CD4-positive, alpha-beta T cell treated with Interleukin-12 subunit alpha and Interleukin-12 subunit beta, for 1 hour (primary cell): ENCODE measurements at places on chromosomes 12 and 14.

- no peak for DNase-seq
Measured at GRCh38 chr12:13536219-13536910, 339.8 kb downstream of the EMP1 start.

GRCh38 chr12:132850291-132850690, 21.6 kb upstream of the GOLGA3 start:
- DNase-seq = no peak

GRCh38 chr12:62319058-62319457, 58.9 kb downstream of the USP15 start:
- no peak for DNase-seq

- no peak for DNase-seq
Measured at GRCh38 chr12:28558250-28558649, 368.0 kb downstream of the CCDC91 start.

GRCh38 chr12:57730336-57731067, 8.0 kb downstream of the AGAP2 start:
- DNase-seq = no peak

DNA sequence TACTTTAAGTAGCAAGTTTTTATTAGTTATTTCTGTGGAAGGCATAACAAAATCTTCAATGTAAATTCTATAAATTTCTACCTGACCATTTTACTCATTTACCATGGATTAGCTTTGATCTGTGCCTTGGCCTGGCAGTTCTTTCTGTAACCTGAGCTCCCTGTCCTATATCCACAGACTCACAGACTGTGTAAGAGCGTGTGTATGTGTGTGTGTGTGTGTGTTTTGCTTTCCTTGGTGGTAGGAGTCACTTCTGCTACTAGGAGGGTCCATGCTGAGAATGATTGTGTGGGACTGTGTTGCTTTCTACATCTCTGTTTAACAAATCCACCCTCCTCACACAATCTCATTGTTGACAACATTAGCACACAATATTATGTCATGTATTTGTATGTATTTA, 221.2 kb upstream of the PELI2 start:
- DNase-seq = no peak

GRCh38 chr12:54933376-54933775, 51.2 kb downstream of the TESPA1 start:
- DNase-seq = peak; percentile 29

DNA sequence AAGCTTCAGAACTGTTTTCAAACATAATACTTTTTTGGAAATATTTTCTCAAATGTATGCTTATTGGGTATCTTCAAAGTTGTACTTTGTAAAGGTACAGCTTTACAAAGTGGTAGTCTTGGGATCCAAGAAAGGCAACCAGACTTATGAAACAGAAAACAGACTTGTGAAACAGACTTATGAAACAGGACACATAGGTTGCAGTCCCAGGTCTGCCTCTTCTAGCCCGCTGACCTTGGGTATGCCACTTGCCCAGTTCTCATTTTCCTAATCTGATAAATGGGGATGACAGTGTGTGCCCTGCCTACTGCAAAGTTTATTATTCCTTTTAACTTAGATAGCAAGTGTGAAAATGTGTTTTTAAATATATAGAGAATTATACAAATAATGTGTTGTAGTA, 114.3 kb downstream of the KICS2 start:
- no peak for DNase-seq

- DNase-seq = no peak
Measured at GRCh38 chr14:25001601-25002000, 48.3 kb downstream of the STXBP6 start.

DNA sequence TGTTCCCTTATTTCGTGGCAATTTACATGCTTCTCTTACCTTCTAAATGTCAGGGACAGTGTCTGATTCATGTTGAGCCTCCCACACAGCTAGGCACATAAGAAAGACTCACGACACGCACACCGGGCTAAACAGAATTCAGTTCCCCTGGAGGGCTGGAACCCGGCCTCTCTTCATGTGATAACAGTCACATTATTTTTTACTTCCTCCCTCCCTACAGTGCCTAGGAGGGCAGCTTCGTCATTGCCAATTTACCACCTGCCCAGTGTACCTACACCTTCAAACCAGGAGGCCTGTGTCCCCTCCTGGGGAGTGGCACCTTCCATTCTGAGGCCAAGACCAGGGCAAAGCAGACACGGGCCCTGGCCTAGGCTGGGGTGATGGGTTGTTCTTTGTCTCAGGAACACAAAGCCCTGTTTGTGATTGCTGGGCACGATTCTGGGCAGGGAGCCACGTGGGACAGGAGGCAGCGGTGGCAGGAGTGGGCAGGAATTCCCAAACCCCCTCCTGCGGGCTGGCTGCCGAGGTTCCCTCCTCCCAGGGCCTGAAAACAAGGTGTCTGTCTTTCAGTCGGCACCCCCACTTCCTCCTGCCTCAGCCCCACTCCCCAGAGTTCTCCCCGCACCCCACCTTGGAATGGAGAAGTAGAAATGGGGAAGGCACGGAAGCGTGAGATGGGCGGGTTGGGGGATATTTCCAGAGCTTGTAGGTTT, 6.8 kb upstream of the RASAL1 start:
- DNase-seq = no peak

GRCh38 chr12:49058366-49059044, 2.1 kb downstream of the KMT2D start:
- no peak for DNase-seq

DNA sequence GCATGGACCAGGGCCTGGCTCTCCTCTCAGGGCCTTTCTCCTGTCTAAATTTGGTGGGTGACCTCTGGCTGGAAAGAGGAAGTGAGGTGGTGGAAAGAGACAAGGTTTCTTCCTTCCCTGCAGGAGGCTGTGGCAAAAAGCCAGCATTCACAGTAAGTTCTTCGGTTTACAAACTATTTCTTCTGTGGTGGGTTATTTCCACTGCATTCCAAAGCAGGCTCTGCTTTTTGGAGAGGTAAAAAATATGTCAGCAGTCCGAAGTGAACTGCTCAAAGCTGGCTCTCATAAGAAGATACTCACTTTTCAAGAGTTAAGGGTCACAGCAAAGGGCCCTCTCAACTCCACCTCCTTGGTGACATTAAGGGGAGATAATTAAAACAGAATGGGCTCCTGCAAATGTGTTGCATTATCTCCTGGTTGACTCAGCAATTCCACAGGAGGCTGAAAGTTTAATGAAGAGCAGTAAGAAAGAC, 48.9 kb upstream of the POC1B start:
- DNase-seq = no peak

- DNase-seq = no peak
Measured at GRCh38 chr12:92605621-92606170, 97.1 kb upstream of the PLEKHG7 start.

- no peak for DNase-seq
Measured at GRCh38 chr12:14264778-14265177, 100.7 kb upstream of the ATF7IP start.

GRCh38 chr14:61641914-61642613, 53.2 kb upstream of the HIF1A start:
- DNase-seq = no peak

DNA sequence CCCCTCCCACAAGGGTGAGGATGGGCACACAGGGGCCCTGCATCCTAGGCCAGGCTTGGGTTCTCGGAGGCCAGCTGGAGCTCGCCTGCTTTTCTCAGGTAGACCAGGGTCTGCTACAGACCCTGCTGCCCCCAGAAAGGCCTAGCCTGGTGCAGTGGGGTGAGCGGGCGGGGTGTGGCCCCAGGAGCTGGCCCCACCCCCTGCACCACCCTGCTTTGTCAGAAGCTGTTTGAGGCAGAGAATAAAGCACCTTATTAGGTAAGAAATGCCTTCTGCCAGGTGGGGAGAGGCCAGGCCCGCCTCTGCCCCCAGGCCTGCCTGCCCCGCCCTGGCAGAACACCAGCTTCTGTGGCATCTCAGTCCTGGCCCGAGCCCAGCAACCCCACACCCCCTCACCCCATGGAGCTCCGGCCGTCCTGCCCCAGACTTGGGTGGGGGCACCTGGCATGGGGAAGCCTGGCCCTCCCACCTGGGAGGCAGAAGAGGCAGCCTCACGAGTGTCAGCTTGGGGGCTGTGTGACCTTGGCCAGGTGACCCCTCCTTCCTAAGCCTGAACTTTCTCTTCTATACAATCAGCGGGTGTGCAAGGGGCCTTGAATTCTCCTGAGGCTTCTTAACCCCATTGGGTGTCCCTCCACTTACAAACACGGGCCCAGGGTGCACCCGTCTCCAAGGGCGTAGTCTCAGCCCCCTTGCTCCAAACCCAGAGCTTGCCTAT, 43.2 kb downstream of the KRT80 start:
- DNase-seq = no peak

- no peak for DNase-seq
Measured at GRCh38 chr14:96710060-96710666, 87.0 kb upstream of the VRK1 start.

DNA sequence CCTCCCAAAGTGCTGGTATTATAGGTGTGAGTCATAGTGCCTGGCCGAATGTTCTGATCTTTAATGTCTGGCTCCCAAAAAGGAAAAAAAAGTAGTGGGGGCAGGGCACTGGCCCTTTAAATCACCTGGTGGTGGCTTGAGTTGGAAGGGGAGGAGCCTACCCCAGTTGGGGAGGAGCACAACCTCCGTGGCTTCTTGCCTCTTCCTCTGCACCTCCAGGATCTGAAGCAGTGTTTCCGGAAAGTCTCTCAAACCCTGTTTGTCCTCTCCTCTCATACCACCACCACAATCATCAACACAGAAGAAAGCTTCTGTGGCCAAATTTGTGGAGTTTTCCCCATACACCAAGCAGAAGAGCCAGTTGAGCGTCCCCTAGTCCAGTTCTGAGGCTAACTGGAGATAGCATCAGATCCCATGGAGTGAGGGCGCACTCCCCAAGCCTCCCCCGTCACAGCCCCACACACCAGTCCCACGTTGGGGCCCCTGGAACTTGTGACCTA, 24.3 kb upstream of the RCOR1 start:
- peak; percentile 61 for DNase-seq

GRCh38 chr12:95096378-95096777, 23.0 kb upstream of the NR2C1 start:
- DNase-seq = no peak

DNA sequence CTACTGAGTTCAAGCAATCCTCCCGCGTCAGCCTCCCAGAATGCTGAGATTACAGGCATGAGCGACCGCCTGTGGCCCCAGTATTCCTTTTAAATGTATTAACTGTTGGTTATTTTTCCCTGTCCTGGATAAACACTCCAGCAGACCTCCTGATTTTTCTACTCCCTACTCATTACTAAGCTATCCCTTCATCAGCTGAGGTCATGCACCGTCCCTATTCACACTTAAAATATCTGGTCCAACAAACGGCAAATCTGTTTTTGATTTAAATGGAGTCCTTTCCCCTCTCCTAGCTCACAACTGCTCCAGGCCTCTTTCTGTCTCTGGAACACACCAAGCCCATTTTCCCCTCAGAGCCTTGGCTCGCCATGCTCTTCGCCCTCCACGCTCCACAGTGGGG, 1003.3 kb upstream of the TMEM132C start:
- no peak for DNase-seq

- no peak for DNase-seq
Measured at GRCh38 chr14:101736585-101736984, 24.9 kb upstream of the PPP2R5C start.

DNA sequence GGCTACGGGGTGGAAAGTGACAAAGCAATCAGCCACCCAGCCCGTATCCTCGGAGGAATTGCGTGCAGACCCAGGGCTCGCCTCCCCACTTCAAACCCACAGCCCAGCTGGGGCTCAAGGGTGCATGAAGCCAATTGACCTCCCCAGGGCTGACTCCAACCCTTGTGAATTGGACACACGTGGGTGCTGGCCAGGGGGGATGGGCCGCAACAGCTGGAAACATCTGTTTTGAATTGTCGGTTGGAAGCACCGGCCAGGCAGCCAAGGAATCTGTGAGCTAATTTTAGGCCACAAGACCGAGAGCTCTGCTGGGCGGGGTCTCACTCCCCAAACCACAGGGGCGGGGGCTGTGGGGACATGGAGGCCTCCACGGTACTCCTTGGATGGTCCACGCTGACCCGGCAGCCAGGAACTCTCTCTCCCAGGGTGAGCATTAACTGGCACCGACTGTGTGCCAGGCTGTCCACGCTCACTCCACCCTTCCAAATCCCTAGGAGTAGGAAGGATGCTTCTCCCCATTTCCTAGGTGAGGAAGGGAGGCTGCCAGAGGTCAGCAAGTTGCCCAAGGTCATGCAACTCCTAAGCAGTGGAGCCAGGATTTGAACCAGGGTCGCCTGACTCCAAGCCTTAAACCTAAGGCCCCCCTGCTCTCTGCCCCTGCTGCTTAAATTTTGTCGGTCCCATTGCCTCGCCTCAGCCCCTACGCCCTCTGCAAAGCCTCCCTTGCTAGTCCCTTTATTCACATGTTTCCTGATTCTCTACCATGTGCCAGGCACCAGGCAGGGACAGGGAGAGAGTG, 11.9 kb upstream of the TMEM119 start:
- no peak for DNase-seq

DNA sequence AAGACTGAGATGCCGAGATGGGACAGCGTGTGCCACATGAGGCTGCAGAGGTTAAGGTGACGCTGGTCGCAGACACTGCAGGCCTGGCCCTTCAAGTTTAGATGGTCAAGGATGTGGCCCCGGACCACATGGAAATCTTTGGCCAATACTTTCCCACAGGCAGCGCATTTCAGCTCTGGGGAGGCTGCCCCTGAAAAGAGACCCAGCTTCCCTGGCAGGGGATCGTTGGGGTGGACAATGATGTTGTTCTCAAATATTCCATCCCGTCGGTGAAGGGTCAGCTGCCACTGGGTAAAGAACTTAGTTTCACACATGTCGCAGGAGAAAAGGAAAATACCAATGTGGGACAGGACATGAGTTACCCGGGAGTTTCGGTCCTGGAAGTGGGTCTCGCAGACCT, 3.0 kb downstream of the ZBTB39 start:
- no peak for DNase-seq

DNA sequence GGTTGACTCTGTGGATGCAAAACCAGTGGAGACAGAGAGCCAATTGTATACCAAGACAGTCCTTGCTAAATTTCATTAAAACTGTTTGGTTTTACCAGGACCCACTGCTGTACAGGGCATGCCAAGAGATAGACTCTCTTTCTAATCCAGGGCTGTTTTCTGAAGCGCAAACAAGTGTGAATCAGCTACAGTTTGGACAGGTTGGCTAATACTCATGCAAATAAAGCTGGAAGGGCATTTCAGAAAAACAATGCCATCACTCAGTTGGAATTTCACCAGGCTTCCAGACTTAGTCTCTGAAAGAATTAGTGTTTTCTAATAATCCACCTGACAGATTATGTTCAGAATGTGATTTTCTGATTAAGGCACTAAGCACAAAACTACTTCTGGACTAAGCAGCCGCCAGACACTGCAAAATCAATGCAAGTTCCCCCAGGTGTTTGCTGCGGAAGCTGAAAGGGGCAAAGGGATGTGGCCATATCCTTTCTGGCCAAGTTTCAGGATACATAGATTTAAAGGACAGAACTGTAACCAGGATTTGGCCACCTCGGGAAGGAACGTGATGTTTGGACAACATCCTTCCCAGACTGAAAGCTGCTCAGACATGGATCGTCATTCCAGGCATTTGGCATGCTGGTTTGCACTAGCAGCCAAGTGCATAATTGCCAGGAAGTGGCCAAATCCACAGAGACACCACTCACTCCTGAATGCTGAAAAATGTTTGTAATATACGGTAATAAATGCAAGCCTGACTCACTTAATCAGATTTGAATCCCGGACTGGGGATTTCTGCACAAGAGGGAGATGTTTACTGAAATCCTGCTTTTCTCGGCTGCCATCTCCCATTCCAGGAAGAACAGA, 32.0 kb upstream of the CDKN3 start:
- DNase-seq = no peak
